ENCODE measurements at places on chromosomes 13 and 19. TPM values are rescaled to one million over a fixed set of nuclear protein-coding genes. Genes with fewer than 3 reads are reported as not detected.

DNA sequence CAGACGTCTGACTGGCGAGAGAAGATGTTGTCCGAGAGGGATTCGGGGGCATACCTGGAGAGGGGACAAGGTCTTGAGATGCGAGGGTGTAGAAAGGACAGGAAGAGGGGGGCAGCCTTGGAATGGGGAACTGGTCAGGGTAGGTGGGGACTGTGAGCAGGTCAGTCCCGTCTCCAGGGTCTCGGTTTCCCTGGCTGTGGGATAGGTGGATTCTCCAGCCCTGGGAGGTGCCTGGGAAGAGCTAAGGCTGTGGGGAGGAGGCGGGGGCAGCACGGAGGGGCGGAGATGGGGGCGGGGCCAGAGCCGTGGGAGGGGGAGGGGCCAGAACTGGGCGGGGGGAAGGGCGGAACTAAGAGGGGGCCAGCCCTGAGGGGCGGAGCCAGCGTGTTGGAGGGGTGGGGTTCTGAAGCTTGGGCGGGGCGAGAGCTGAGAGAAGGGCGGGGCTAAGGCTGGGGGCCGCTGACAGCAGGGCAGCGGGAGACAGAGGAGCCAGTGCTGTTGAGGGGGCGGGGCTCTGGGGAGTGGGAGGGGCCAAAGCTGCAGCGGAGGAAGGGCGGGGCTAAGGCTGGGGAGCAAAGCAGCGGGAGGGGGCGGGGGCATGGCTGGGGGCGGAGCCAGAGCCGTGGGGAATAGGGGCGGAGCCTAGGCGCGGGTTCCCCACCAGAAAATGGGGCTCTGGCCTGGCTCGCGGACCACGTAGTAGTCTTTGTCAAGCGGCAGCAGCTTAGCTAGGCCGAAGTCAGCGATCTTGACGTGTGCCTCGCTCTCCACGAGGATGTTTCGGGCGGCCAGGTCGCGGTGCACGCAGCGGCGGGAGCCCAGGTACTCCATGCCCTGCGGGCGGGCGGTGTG is 9.5 kb upstream of the INSL3 start:
- H3K27me3 ChIP-seq = peaks cover 38% of the 10 kb centered on the region
- no peak overlapping the region for H3K27ac ChIP-seq
- DNase-seq = peak; percentile 57

DNA sequence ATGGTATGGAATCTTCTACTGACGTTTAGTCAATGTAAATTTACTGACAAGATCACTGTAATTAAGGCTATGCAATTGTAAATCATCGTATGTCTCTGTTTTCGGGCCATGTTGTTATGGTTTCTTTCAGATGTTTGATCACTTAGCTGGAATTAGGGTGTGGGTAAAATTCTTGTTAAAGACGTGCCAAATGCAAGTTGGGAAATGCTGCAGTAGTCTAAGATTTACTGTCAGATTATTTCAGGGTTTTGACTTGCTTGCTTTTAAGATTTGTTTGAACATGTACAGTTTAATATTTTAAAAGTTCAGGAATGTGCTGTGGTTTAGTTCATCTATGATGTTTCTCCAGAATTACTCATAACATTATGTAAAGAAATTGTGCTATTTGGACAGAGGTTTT is 10.8 kb downstream of the NDFIP2 start:
- peaks cover 29% of the 10 kb centered on the region for H3K4me1 ChIP-seq
- H3K27me3 ChIP-seq = no peaks in the 10 kb centered on the region
- no peak for DNase-seq
- H3K4me3 ChIP-seq = no peak overlapping the region

The CGB5 gene
- total RNA-seq = not detected

The FPR1 gene
- total RNA-seq = 16.9 TPM

The SIGLEC11 gene
- total RNA-seq = 0.39 TPM

Data from heart right ventricle (tissue), 16 donors.